GM12878 (cell line): ENCODE measurements at places on chromosomes 5 and 9.

DNA sequence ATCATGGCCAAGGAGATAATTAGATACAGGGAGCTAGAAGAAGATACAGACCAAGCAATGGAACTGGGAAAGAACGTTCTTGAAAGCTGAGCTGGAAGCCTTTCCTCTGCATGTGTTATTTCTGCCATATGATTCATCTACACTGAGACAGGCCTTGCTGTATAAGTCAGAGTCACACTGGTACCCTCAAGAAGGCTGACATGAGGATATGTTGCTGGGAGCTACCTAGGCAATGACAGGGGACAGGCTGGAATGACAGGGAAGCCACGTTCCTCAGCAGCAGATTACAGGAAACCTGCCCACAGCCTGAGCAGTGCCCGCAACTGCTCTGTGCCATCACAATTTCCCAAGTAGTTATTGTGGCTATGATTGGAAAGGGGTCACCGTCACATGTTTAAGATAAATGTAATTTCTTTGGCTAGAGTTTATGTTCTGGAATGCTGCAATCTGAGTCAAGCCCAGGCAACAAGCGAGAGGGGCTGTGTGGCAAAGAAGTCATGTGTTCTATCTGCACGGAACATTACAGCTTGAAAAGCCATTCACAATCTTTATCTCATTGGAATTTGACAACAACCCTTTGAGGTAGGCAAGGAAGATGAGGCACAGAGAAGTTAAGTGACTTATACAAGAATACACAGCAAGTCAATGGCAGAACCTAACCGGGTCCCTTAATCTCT, 108.2 kb downstream of the TTLL11 start:
- no peak for DNase-seq

GRCh38 chr5:146440870-146441495, 6.2 kb upstream of the TCERG1 start:
- no peak for DNase-seq

GRCh38 chr5:110335361-110336066, 391.0 kb downstream of the TMEM232 start:
- no peak for DNase-seq

GRCh38 chr9:134554373-134555093, 87.1 kb upstream of the COL5A1 start:
- no peak for DNase-seq

DNA sequence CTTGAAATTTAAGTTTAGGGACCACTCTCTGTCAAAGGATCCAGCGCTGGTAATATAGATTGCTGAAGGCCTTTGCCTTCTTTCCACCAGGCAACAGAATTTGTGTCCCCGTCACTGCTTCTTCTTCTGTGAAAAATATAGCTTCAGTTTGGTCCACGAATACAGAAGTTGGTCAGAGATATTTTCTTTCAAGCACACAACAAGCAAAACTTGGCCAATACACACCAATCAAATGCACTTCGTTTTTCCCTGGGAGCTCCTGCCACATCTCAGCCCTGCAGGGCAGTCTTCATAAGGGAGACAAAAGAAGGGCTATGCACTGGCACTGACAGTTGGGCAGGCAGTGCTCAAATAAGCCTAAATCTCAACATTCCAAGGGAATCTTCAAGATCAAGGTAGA, 22.9 kb downstream of the HAVCR2 start:
- no peak for DNase-seq

DNA sequence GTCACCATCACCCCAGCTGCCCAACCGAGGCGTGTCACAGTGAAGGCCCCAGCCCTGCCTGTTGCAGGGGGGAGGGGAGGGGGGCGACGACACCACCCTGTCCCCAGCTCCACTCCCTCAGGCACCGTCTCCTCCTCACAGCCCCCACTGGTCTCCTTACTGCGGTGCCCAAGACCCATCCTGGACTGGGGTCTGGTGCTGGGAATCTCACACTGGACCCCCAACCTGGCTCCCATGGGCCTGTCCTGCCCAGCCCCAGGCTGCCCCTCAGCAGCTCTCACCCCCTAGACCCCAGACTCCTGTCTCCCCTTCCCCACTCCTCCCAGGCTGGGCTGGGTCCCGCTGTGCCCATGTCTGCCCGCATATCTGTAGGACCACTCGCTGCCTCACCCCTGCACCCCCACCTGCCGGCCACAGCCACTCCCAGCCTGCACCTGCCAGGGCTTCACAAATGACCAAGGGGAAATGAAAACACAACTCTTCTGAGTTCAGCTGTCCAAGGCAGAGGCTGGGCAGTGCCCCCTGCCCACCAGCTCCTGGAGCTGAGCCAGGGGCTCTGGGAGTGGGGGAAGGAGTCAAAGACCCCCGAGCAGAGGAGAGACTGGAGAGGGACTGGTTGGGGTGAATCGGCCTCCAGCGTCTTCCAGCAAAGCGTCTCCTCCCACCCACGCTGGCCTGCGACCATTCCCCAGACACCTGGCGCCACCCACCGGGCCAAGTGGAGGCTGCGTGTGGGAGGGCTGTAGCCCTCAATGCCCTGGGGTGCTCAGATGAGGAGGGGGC, 32.6 kb upstream of the EGFL7 start:
- no peak for DNase-seq

DNA sequence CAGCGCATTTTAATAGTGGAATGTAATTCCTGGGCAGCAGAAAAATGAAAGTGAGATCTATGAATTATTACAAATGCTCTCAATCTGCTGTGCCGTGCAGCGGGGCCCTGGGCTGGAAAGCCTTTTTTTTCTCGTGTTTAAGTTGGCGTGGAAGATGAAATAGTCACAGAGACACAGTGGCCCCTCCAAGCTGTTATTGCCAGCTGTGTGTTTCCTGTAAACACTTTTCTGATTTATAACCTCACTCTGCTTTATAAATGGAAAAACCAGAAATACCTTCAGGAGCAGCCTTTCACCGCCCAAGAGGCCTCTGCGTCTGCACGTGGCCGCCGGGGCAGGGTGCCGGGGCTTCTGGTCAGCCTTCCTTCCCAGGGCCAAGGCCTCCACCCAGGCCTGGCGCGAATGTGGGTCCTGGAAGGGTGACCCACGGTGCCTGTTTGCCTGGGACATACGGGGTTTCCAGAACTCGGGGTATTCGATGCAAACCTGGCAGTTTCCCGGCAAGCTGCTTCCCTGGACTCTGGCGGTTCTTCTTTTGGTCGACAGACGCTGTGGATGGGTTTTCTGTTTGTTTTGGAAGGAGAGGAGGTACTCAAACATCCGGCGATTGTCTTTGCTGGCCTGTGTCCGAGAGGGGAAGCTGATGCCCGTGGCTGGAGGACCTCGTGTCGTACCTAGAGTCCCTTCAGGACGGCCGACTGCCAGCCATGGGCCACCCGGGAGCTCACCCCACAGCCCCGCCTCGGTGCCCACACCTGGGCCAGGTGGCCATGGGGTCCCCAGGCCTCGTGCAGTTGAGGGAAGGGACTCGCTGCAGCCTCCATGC, 256.7 kb downstream of the PARP8 start:
- no peak for DNase-seq

DNA sequence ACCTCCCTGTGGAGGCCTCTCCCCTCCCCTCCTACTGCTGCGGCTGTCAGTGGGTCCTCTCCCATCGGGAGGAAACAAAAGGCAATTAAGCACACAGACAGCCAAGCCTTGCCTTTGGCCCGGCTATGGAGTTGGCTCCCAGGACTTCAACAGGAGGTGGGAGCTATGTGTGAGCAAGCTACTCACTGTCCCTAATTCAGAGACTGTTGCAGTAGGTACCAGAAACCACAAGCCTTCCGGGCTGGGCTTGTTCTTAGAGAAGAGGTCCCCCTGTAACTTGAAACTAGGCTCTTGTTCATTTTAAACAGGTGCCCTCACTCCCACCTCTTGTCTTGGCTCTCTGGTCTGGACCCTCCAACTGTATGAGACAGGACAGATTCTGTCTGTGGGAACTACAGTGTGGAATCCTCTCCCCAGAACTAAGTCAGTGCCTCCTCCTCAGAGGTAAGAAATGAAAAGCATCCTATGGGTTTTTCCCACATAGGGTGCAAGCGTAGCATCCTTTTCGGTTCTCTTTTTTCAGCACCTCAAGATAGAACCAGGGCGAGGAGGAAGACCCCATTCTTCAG, 561.1 kb downstream of the EBF1 start:
- DNase-seq, result peak; percentile 27

DNA sequence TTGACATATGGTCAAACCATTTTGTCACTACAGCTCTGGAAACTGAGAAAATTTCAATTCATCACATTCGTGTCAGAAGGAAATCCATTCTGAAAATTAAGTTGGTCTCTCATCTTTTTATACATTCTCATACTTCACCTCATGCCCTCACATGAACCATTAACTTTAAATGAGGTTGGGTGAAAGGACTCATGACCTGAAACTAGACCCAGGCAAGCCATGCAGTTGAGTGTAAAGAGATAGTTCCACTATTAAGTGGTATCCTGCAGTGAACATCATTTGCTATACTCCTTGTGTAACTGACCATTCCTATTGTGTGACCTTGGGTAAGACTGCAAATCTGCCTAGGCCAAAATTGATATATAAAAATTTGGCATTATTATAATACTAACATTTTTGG, 299.6 kb upstream of the GRIN3A start:
- no peak for DNase-seq

DNA sequence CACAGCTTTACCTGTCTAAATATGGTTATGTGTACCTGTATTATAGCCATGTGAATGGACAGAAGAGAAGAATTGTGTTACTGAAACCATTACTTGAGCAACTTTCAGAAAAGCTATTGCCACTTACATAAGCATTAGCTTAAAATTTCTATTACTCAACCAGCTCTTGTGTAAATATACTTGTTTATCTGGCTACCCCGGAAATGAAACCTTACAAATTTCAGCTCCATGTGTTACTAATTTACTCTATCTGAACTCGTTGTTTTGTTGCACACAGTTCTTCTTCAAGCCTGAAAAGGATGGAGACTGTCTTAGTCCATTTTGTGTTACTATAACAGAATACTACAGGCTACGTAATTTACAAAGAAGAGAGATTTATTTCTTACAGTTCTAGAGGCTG, 22.5 kb upstream of the ADAMTSL1 start:
- no peak for DNase-seq

DNA sequence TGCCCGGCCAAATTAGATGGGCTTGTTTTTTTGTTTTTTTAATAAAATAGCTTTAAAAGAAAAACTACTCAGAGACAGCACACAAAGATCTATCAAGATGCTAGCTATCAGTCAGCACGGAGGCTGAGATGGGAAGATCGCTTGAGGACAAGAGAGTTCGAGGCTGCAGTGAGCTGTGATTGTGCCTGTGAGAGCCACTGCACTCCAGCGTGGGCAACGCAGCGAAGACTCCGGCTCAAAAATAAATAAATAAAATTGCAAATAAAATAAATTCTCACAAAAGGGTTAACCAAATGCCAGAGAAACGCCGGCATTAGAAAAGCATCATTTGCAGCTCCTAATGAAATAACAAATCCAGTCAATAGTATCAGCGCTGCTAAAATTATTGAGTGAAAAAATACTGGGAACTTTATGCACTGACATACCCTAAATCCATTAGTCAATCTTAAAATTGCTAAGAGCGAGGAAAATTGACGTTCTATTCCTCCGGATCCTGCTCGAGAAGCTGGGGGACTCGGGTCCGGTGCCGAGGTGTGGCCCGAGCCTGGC, 681 bp downstream of the CPLANE1 start:
- peak; percentile 2 for DNase-seq

DNA sequence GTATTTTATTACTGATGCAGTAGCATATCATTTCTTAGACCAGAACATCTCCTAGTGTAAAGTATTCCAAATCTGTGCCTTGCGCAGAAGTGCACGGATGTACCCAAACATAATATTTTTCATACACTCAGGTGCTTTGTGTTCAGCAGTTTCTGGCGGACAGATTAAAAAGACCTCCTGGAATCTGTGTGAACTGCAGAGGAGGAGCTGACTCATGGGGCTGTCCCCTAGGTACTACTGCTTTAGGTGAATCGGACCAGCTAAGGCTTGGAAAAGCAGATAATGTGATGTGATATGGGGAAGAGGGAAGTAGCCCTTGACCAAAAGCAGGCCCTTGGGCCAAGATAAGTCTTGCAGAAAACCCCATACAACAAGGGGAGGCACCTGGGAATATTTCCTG, 310.1 kb downstream of the PLK2 start:
- DNase-seq, result no peak

GRCh38 chr9:105065098-105066088, 137.4 kb upstream of the ABCA1 start:
- no peak for DNase-seq

DNA sequence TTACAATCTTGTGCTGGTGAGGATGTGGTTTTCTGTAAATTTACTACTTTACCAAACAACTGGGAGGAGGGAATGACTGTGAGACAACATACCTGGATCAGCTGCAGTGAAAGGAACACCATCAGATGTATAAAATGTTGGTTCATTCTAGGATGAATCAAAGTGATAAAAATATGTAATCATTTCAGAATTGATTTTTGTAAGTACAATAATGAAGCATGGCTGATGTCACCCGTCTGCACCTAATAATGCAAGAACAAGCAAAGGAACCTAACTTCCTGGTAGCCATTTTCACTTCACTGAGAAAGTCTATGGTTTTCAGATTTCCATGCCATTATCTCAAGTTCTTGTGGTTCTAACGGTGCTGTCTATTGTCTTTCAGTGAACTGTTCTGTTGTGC, 18.7 kb upstream of the C5orf34 start:
- DNase-seq, result no peak

- DNase-seq, result no peak
Observed at GRCh38 chr9:85020791-85021190, 351.3 kb downstream of the NTRK2 start.

GRCh38 chr9:109249615-109250014, 71.2 kb downstream of the EPB41L4B start:
- DNase-seq, result no peak

GRCh38 chr9:89470224-89470839, 27.6 kb downstream of the SEMA4D start:
- DNase-seq, result no peak

DNA sequence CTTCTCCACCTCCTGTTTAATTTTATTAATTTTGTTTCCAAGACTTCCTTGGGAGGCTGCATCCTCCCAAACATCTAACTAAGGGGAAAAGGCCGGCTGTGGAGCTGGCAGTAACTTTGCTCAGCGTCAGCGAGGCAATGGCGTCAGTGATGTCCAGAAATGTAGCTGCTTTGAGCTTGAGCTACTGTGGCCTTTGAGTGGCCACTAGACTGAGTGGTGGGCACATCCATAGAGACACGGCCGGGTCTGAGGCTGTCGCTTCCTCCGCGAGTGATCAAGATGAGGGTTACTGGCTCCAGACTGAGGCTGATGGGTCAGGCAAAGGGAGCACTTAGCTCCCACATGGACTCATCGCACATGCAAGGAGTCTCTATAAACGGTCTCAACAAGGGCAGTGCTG, 277.0 kb downstream of the HSPA4 start:
- DNase-seq, result no peak

GRCh38 chr5:31720004-31720403, 81.1 kb downstream of the PDZD2 start:
- no peak for DNase-seq

GRCh38 chr5:120934031-120934430, 469.9 kb downstream of the PRR16 start:
- DNase-seq, result no peak

- no peak for DNase-seq
Observed at GRCh38 chr9:121359351-121360294, 10.4 kb downstream of the STOM start.
